Fibroblast of villous mesenchyme (primary cell): ENCODE measurements at places on chromosomes 3 and 15. TPM values are rescaled to one million over a fixed set of nuclear protein-coding genes. Genes with fewer than 3 reads are reported as not detected.

The ROBO2 gene
- total RNA-seq: 3.0 and 6.1 TPM in 2 replicates

The C2CD4A gene
- not detected in 2 replicates for total RNA-seq

The SAMD7 gene
- not detected in 2 replicates for total RNA-seq

The GOLGA8S gene
- total RNA-seq: under 0.01 TPM in 2 replicates

The MUSTN1 gene
- not detected in 2 replicates for total RNA-seq

The PDCD10 gene
- total RNA-seq: 79.9 and 84.1 TPM in 2 replicates

The GMNC gene
- 0.97 and 3.9 TPM in 2 replicates for total RNA-seq

The DUOX2 gene
- total RNA-seq: not detected in 2 replicates

The TAMM41 gene
- 9.0 and 10.4 TPM in 2 replicates for total RNA-seq
